ENCODE measurements at places on chromosomes 7 and 10.
A peak's percentile ranks its signal among the peaks of the same experiment; 100 is the strongest.

GRCh38 chr10:129966889-129967578 lies 3.0 kb upstream of the EBF3 start:
- no peak for DNase-seq

DNA sequence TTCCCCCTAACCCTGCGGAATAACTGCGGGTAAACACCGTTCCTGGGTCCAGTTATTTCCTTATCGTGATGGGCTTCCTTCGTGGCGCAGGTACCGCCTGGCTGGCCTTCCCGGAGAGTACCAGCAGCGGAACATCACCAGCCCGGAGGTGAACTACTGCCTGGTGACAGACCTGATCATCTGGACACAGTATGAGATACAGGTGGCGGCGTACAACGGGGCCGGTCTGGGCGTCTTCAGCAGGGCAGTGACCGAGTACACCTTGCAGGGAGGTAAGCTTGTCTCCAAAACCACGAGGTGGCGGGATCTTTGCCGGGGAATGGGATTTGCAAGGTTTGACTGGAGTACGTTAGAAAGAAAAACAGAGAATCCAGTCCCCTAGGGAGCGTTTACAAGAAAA lies 665.0 kb upstream of the FOXK1 start:
- DNase-seq = no peak

DNA sequence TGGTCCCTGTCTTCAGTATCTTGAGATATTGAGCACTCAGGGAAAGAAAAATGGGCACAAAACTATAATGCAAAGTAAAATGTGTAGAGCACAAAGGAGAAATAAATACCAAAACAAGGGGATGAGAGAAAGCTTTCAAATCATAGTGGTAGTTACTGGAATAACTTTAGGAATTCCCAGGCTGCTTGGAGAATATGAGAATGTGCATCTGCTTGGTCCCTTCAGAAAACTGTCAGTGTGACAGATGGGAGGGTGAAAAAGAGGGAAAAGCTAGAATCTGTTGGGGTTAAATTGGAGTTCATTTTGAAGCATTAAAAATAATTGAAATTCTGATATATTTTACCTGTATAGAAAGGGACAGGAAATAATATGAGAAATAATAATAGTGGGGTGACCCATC lies 15.3 kb downstream of the ST7 start:
- DNase-seq = no peak

DNA sequence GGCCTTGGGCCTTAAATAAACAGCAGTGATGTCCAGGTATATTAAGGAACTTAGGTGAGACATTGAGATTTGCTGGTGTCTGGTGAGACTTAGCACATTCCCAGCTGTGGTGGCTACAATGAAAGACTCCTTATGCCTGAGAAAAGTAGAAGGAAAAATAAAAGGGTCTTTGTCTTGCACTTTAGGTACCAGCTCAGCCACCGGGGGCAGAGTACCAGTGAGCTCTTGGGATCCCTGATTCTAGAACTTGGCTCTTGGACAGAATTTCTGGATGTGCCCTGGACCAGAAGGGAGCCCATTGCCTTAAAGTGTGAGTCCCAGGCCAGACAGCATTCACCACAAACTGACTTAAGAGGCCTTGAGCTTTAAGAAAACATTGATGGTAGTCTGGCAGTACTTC lies 1038.7 kb downstream of the SORCS3 start:
- no peak for DNase-seq

DNA sequence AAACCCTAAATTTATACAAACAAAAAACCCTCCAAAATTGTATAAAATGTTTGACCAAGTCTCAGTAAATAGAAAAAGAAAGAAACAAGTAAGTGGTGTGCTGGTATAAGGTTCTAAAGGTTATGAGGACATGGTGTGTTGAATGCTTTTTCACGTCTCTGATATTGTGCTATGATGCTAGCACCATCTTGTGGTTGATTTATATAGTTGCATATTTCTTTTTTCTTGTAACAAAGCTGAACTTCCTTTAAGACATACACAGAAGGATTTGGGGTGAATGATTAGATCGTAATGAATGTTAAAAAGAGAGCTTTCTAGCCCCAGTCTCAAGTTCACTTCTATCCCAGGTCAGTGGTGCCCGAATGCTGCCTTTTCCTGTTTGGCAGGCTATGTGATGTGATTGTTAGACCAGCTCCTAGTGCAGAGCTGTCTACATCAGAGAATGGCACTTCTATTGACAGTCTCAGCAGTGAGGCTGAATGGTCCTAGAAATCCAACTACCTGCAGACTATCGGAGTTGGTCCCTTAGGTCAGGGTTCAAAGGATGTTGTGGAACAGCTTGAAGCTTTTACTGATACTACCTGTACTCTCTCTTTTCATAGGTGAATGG lies 25.0 kb downstream of the VTI1A start:
- DNase-seq = no peak

DNA sequence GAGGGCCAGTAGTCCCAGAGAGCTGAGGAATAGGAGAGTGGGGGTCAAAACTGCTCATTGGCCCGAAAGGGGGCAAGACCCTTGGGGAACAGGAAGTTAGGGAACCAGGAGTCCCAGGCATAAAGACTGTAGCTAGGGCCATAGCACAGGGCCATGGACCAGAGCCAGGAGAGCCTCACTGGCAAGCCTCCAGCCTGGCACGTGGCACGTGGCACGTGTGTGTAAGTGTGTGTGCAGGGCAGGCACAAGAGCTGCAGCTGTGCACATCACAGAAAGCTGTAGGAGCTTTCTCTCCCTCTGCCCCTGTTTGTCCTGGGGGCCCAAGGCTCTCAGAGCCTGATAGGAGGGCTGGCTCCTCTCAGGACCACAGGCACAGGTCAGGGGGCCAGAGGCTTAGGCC lies 47.8 kb upstream of the SLF2 start:
- peak; percentile 28 for DNase-seq

GRCh38 chr10:114694062-114694461 lies 36.0 kb upstream of the ABLIM1 start:
- no peak for DNase-seq

GRCh38 chr10:71547876-71548846 lies 151.4 kb downstream of the CDH23 start:
- DNase-seq = peak; percentile 82

DNA sequence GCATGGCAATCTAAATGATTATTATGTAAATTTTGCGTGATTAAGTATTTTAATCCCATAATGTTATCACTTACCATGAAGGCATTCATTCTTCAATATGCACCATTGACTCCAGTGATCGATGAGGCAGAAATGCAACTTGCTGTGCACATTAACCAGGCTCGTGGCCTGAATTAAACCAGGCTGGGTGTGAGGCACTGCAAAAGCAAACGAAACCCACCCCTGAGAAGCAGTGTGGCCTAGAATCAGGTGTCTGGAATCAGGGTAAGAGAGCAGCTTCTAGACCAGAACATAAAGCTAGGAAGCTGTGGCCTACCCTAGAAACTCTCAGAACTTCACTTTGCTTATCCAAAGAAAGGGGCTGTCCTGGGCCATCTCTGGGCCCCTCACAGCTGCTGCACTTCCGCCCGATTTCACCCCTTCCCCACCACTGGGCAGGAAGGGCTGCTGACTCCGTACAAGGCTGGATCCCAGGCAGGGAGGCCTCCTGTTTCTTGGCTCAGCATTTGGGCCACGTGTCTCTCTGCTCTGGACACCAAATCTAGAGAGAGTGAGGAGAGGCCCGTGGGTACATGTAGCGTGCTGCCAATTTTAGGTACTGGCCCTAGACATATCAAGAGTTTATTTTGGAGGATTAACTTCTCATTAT lies 4.4 kb downstream of the PTPRE start:
- peak; percentile 80 for DNase-seq

GRCh38 chr10:112959207-112959838 lies 9.3 kb downstream of the TCF7L2 start:
- no peak for DNase-seq

GRCh38 chr10:85612378-85612775 lies 754.2 kb downstream of the GRID1 start:
- no peak for DNase-seq

- no peak for DNase-seq
Measured at GRCh38 chr7:13860734-13861133, 128.7 kb downstream of the ETV1 start.

DNA sequence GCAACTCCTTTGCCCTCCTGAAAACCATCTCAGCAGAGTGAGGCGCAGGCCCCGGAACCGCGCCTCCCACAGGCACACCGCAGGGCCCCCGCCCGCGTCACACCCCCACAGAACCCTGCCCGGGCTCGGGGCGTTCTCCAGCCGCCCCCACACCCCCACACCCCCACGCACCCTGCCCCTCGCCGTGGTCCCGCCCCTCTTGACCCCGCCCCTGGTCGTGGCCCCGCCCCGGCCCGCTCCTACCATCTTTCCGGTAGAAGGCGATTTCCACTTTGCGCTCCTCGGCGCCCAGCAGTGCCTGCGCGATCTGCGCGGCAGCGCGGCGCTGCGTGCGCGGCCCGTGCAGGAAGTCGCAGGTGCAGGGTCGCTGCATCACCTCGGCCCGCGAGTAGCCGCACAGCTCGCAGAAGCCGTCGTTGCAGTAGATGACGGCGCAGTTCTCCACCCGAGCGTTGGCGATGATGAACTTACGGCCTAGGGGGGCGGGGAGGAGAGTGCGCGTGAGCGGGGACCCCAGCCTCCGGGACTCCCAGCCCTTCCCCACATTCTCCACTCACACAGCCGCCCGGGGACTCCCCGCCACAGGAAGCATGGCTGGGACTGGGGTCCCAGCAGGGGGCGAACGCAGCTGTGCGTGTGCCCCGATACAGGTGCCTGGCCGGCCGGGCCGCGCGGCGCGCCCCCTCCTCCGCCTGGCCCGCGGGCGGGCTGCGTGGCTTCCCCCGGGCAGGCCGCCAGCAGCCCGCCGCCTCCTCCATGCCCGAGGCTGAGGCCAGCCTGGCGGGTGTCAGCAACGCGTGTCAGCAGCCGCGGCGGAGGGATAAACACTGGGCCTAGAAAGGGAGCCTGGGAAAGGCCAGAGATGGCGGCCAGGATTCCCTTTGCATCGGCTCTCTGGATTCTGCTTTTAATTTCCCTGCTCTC lies 3.4 kb downstream of the KCNH2 start:
- DNase-seq = peak; percentile 77

- DNase-seq = no peak
Measured at GRCh38 chr7:12674861-12675260, 12.6 kb upstream of the ARL4A start.

- no peak for DNase-seq
Measured at GRCh38 chr10:100043344-100043743, 33.6 kb upstream of the DNMBP start.

- no peak for DNase-seq
Measured at GRCh38 chr10:70820976-70821750, 5.4 kb downstream of the SGPL1 start.

DNA sequence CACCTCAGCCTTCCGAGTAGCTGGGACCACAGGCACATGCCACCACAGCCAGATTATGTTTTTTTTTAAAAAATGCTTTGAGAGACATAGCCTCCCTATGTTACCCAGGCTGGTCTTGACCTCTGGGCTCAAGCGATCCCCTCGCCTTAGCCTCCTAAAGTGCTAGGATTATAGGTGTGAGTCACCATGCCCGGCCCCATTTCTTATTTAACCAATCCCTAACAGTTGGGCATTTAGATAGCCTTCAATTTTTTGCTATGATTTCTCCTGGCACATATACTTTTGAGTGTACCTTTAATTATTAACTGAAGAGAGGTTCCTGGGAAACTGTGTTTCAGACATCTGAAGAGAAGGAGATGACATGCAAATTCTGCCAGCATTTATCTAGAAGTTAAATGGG lies 22.6 kb upstream of the AUTS2 start:
- DNase-seq = no peak

DNA sequence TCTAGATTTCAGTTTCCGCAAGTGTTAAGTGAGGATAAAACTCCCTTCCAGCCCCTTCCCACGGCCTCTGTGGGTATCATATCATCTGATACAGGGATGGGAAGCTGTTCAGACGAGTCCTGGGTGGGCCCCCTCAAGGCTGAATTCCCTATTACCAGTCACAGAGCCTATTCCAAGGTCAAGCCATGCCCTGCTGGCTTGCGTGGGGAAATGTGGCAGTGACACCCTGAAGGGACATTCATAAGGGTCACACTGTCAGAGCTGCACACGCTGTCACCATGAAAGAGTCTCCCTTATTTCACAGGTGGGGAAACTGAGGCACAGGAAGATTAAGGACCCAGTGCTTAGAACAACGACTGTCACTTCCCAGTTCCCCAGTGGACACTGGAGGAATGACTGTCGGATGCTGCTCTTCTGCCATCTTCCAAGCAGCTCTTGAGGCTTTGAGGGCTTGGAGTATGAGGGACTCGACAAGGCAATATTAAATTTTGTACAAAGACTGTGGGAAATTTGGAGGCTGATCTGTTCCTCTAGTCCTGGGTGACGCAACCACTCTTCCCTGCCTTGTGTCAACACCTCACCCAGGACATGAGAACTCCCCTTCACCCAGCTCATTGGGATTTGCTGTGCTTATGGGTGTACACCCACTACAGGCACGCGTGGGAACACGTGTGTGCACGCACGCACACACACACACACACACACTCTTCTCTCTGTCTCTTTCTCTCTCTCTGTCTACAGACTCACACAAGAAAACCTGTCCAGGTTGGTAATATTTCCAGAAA lies 386.0 kb downstream of the RPS24 start:
- no peak for DNase-seq

GRCh38 chr7:35729061-35729783 lies 34.3 kb upstream of the HERPUD2 start:
- DNase-seq = no peak

DNA sequence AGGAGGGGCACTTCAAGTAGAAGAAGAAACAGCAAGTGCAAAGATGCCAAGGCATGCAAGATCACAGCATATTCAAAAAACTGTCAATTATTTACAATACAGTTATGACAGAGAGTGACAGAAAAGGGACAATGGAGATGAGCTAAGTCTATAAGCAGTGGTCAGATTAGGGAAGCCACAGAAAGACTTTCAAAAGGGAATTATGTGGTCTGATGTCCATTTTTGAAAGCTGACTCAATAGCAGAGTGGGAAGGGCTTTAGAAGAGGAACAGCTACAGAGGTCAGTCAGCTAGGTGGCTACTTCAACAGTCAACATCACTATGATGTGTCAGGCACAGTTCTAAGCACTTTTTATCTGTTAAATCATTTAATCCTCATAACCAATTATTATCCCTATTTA lies 45.2 kb upstream of the SPOCK2 start:
- no peak for DNase-seq

GRCh38 chr7:6205971-6206660 lies 66.3 kb downstream of the CYTH3 start:
- DNase-seq = no peak

- no peak for DNase-seq
Measured at GRCh38 chr10:92305133-92306072, 14.4 kb downstream of the MARCHF5 start.

- DNase-seq = no peak
Measured at GRCh38 chr7:111274857-111275256, 183.9 kb downstream of the LRRN3 start.

- DNase-seq = no peak
Measured at GRCh38 chr7:156612930-156613329, 27.6 kb upstream of the RNF32 start.

DNA sequence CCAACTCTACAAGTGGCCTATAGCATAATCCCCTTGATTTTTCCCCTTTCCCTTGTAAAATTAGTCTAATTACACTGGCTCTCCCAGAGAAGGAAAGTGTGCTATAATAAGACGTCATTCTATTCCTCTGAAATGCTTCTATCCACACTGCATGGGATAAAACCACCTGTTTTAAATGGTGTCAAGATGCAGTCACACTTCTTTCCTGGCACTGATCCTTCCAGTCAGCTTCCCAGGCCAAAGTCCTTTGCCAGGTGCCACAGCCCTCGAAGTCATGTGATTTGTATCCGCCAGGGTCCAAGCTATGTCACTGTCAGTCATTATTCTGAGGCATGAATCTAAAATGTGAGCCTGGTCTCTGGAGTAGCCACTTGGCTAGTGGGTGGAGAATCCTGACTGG lies 169.0 kb upstream of the KIAA1217 start:
- DNase-seq = no peak
